ENCODE measurements at places on chromosomes 3 and 15. TPM values are rescaled to one million over a fixed set of nuclear protein-coding genes. Genes with fewer than 3 reads are reported as not detected.

DNAH12 gene
- not detected for total RNA-seq

GHRL gene
- total RNA-seq: 0.43 TPM

GOLGA8R gene
- 1.5 TPM for total RNA-seq

CILP gene
- total RNA-seq: 0.02 TPM

TRIM42 gene
- total RNA-seq: not detected
